ENCODE measurements at places on chromosomes 16 and 17. TPM values are rescaled to one million over a fixed set of nuclear protein-coding genes. Genes with fewer than 3 reads are reported as not detected.

Gene SLC35G6
- not detected for total RNA-seq

Gene SMIM36
- total RNA-seq: not detected

Gene SMURF2
- 68.2 TPM for total RNA-seq

Gene MSL1
- total RNA-seq: 22.2 TPM

Gene GFOD2
- 21.8 TPM for total RNA-seq

Gene LGALS9
- total RNA-seq: 1.1 TPM

DNA sequence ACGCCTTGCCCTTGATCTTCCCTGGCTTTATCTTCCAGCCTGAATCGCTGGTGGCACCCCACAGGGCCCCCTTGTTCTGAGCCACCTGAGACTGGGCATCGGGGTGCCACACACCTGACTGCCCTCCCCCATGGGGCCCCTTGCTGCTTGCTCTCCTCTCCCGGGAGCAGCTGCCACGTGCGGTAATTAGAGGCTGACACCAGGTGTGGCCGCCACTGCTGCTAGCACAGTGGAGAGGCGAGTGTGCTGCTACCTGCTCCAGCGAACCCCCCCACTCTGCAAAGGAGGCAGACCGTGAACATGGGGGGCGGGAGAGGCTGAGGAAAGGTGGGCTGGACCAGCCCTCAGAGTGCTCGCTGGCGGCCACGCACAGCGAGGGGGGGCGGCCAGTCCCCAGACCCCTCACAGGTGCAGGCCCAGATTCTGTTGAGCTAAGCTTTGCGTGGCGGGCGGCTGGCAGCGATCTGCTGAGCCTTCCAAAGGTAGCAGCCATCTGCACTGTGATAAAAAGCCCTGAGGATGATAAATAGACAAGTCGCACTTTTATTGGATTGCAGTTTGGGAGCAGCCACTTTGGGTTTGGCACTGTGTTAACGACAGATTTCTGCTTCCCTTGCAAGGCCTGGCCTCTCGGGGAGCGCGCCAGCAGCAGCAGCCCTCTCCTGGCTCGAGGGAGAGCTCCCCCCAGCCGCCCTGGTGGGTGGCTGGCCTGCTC lies 167.9 kb upstream of the GSE1 start:
- H3K27ac ChIP-seq: no peak overlapping the region
- no peaks in the 10 kb centered on the region for H3K36me3 ChIP-seq
- no peaks in the 10 kb centered on the region for H3K4me1 ChIP-seq

DNA sequence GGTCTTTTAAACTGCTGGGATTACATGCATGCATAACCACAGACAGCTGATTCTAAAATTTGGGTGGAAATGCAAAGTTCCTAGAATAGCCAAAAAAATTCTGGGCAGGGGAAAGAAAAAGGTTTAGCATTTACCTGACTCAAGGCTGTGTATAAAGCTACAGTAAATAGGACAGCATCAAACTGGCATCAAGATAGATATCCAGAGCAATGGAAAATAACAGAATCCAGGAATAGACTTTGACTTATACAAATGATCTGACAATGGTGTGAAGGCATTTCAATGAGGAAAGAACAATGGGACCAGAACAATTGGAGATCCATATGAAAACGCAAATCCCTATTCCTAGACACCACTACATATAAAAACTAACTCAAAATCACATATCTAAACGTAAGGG lies 12.9 kb downstream of the ANKFY1 start:
- no peak for DNase-seq
- no peak overlapping the region for H3K4me3 ChIP-seq
- H3K4me1 ChIP-seq: peaks cover 21% of the 10 kb centered on the region
- H3K27me3 ChIP-seq: no peaks in the 10 kb centered on the region
- no peak overlapping the region for H3K27ac ChIP-seq

DNA sequence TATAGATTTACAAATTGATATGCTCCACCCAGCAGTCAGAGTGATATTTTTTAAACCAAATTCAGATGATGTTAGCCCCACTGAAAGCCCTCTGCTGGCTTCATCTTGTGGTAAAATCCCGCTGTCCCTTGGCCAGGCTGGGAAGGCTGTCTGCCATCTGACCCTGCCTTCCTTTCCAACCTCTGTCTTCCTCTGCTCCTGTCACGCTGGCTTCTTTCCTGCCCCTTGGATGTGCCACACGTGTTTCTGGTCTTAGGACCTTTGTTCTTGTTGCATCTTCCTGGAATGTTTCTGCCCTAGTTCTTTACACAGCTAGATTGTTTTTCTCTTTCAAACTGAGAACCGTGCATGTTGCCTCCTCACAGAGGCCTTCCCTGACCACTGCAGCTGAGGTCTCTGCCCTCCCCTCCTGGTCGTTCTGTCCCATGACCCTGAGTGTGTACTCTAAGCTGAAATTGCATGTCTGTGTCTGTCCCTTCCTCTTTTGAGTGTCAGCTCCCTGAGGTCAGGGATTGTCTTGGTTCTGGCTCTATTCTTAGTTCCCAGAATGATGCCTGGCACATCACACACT lies 11.4 kb downstream of the NT5M start:
- no peak overlapping the region for H3K4me3 ChIP-seq
- DNase-seq: no peak
- no peak overlapping the region for H3K27ac ChIP-seq
- H3K4me1 ChIP-seq: no peaks in the 10 kb centered on the region
- H3K36me3 ChIP-seq: no peaks in the 10 kb centered on the region

- DNase-seq: no peak
- no peak overlapping the region for H3K27ac ChIP-seq
- H3K36me3 ChIP-seq: no peaks in the 10 kb centered on the region
- peak overlapping the region; percentile 77 for H3K4me3 ChIP-seq
These were observed 559 bp upstream of the NXPH3 start for GRCh38 chr17:49574945-49575678.

DNA sequence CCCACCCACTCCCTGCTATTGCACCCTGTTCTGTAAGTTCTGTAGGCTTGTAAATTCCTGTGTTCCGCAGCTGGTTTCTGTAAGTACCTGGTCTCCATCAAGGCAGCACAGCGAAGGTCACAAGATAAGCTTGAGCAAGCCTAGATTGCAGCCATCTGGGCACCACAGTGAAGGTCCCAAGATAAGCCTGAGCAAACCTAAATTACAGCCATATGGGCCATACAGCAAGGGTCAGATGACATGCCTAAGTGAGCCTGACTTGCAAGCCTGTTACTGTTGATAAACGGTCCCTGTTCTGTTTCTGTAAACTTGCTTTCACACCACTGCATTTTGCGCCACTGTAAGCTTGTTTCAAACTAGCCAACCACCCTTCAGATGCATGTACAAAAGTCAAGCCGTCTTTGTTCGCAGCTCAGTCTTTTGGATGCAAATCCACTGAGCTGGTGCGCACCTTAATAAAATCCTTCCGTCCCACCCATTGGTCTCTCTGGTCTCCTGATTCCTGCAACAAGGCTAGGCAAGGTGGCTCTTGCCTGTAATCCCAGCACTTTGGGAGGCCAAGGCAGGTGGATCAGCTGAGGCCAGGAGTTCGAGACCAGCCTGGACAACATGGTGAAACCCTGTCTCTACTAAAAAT lies 42.6 kb upstream of the ATF7IP2 start:
- no peak for DNase-seq
- H3K36me3 ChIP-seq: no peaks in the 10 kb centered on the region
- no peak overlapping the region for H3K27ac ChIP-seq
- no peaks in the 10 kb centered on the region for H3K4me1 ChIP-seq
- no peaks in the 10 kb centered on the region for H3K27me3 ChIP-seq

DNA sequence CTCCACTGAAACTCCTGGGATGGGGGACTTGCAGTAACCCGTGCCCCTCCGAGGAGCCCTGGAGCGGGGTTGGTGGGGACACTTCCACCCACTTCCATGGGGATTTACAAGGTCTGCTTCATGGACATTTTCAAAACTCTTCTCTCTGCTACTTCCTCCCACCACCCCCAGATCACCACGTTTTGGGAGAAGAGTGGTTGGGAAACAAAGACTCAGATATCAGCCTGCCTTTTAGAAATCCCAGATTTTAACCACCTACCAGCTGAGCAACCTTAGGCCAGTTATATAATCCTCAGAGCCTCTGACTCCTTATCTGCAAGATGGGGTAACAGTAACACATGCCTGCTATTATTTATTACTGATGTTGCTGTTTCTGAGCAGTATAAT lies 184.8 kb downstream of the CCDC182 start:
- no peak for DNase-seq
- no peak overlapping the region for H3K27ac ChIP-seq
- H3K4me3 ChIP-seq: no peak overlapping the region
- H3K4me1 ChIP-seq: peaks cover 17% of the 10 kb centered on the region
- no peaks in the 10 kb centered on the region for H3K27me3 ChIP-seq

GRCh38 chr17:14321476-14321949 lies 20.6 kb downstream of the HS3ST3B1 start:
- H3K36me3 ChIP-seq: no peaks in the 10 kb centered on the region
- H3K4me1 ChIP-seq: no peaks in the 10 kb centered on the region
- no peak for DNase-seq
- H3K27ac ChIP-seq: no peak overlapping the region
- H3K27me3 ChIP-seq: peaks cover 90% of the 10 kb centered on the region
- no peak overlapping the region for H3K4me3 ChIP-seq

GRCh38 chr16:19400711-19401110 lies 17.0 kb upstream of the TMC5 start:
- no peak for DNase-seq
- no peaks in the 10 kb centered on the region for H3K36me3 ChIP-seq
- H3K4me3 ChIP-seq: no peak overlapping the region
- no peaks in the 10 kb centered on the region for H3K27me3 ChIP-seq
- peaks cover 15% of the 10 kb centered on the region for H3K4me1 ChIP-seq
- no peak overlapping the region for H3K27ac ChIP-seq

GRCh38 chr17:66717641-66718058 lies 117.3 kb upstream of the CACNG5 start:
- H3K27ac ChIP-seq: no peak overlapping the region
- no peaks in the 10 kb centered on the region for H3K27me3 ChIP-seq
- H3K4me3 ChIP-seq: no peak overlapping the region
- no peaks in the 10 kb centered on the region for H3K36me3 ChIP-seq
- DNase-seq: peak; percentile 85

GRCh38 chr17:80992948-80993624 lies 1.4 kb downstream of the CHMP6 start:
- no peak overlapping the region for H3K27ac ChIP-seq
- peak; percentile 31 for DNase-seq
- H3K36me3 ChIP-seq: peaks cover 7% of the 10 kb centered on the region
- no peaks in the 10 kb centered on the region for H3K27me3 ChIP-seq
- H3K4me1 ChIP-seq: peaks cover 41% of the 10 kb centered on the region

DNA sequence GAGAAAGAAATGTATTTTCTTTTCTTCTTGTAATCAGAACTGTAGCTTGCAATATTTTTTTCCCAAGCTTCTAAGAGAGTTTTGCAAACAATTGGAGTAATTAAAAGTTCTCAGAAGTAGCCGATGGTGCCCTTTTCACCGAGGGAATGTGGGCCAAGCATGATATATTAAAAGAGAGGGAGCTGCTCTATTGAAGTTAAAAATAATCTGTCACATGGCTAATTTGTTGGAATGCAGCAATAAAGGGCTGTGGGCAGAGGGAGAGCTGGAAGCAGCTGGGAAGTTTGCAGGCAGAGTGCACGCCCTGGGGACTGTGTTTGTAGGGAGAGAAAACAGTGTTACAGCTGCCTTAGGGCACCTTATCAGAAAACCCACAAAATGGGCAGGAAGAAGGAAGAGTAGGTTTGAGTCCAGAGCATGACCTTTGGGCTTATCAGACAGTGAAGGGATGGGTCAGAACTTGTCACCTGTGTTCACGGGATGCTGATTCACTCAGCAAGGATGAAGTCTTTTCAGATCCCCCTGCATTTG lies 18.5 kb upstream of the TERF2 start:
- no peak for DNase-seq
- H3K27ac ChIP-seq: no peak overlapping the region
- no peaks in the 10 kb centered on the region for H3K27me3 ChIP-seq
- H3K4me3 ChIP-seq: no peak overlapping the region
- no peaks in the 10 kb centered on the region for H3K36me3 ChIP-seq

DNA sequence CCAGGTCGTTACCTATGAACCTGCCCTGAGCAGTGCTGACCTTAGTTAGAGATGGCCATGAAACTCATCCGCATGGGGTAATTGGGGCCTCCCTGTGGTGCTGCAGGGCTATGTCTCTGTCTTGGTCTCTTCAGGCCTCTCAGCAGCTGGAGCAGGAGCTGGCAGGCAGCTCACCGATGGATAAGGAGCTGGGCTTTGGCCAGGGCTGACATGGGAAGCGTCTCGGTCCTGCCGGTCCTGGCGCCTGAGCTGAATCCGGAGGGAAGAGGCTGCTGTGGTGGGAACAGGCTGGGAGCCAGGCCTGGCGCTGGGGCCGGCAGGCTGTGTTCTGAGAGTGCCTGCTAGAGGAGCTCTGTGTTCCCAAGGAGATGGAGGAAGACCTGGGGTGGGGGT lies 10.1 kb downstream of the IL32 start:
- no peaks in the 10 kb centered on the region for H3K4me1 ChIP-seq
- DNase-seq: no peak
- H3K4me3 ChIP-seq: no peak overlapping the region
- H3K27me3 ChIP-seq: no peaks in the 10 kb centered on the region
- no peaks in the 10 kb centered on the region for H3K36me3 ChIP-seq

- peak overlapping the region; percentile 89 for H3K27ac ChIP-seq
- peaks cover 21% of the 10 kb centered on the region for H3K4me1 ChIP-seq
- H3K4me3 ChIP-seq: peak overlapping the region; percentile 27
- H3K27me3 ChIP-seq: no peaks in the 10 kb centered on the region
- peak; percentile 81 for DNase-seq
These were observed 32.1 kb upstream of the JPT2 start for GRCh38 chr16:1645914-1646525.

- H3K4me3 ChIP-seq: no peak overlapping the region
- DNase-seq: no peak
These were observed 5.5 kb upstream of the FAM20A start for GRCh38 chr17:68606451-68607307.

DNA sequence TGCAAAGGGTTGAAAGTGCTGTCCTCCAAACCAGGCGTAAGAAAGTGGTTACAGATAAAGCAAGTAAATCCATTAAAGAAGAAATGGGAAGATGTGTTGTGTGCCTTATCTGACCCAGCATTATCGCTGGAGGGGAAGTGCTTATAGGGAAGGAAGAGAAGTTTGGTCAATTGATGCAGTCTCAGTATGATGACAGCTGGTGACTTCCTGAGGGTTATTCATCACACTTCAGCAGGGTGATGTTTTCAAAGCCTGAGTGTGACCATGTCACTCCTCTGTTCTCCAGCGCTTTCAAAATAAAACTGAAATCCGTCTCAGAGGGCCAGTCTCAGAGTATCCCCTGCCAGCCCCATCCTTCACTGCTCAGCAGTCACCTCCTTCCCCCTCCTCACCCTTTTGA lies 505.4 kb upstream of the RBFOX1 start:
- DNase-seq: no peak
- no peak overlapping the region for H3K4me3 ChIP-seq
- H3K36me3 ChIP-seq: no peaks in the 10 kb centered on the region
- no peaks in the 10 kb centered on the region for H3K4me1 ChIP-seq
- no peak overlapping the region for H3K27ac ChIP-seq
